ENCODE measurements at places on chromosomes 5 and 9.

GRCh38 chr9:132806723-132807421, 71.2 kb downstream of the AK8 start:
- DNase-seq: peak; percentile 49

DNA sequence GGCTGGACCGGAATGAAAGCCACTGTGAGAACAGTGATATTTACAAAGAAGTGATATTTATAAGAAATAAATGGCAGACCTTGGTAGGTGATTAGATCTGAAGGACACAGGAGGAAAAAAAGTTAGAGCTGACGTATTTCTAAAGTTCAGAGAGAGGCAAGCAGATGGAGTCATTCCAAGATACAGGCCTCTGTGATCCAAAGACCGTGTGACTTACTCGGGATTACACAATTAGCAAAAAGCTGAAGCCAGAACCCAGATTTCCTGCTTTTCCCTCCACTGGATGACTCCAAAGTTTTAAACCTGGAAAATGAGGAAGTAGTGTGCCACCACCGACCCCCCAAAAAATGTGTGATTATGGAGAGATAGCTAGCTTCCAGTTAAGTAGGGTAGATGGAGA, 3.1 kb upstream of the DOCK8 start:
- no peak for DNase-seq

DNA sequence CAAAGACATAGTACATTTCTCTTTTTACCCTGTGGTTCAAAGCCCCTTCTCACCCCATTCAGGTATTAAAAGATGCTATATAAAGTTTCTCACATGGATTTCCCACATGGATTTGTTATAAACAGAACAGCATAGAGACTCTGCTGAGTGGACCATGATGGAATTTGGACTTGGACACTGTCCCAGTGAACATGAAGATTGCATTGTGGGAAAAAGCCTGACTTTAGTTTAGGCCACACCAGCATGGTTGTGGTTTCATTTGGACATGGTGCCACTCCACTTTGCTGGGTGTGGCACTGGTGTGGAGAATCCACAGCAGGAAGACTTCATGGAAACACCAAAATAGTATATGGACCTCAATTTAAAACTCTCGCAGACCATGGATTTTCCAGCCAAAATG, 124.6 kb downstream of the ARHGAP26 start:
- no peak for DNase-seq

- DNase-seq: no peak
Measured at GRCh38 chr5:178441486-178442270, 148.5 kb downstream of the COL23A1 start.

- DNase-seq: no peak
Measured at GRCh38 chr9:135326633-135327152, 152.9 kb upstream of the PPP1R26 start.

DNA sequence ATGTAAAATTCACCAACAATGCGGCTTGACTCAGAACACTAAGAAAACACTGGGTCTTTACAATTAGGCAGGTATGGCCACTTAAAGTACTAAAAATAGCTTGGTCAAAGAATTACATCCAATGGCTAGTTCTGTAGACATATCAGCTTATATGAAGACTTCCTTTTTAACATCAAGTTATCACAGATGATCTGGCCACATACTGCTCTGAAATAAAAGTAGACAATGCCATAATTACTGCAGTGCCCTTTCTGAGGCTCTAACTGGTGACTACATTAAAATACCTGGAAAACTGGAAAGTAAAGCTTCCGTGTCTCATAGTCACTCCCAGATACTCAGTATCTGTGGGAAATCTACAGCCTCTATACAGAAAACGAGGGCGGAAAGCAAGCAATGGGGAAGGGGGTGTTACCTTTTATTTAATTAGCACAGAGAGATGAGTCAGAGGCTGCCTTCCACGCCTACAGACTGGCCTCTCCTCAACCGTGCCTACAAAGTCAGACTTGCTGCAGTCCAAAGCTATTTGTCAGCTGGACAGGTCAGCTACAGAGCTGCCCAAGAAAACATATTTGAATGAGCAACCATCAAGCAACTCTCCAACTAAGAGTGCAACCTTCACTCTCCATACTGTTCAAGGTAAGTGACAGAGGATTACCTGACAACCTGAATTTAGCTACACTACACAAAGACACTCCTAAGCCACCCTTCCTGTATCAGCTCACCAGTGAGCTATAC, 8.7 kb downstream of the SERINC5 start:
- DNase-seq: peak; percentile 72

GRCh38 chr5:109688970-109689739, 572 bp upstream of the MAN2A1 start:
- DNase-seq: peak; percentile 91

- peak; percentile 53 for DNase-seq
Measured at GRCh38 chr9:137772281-137772873, 105.2 kb upstream of the CACNA1B start.

DNA sequence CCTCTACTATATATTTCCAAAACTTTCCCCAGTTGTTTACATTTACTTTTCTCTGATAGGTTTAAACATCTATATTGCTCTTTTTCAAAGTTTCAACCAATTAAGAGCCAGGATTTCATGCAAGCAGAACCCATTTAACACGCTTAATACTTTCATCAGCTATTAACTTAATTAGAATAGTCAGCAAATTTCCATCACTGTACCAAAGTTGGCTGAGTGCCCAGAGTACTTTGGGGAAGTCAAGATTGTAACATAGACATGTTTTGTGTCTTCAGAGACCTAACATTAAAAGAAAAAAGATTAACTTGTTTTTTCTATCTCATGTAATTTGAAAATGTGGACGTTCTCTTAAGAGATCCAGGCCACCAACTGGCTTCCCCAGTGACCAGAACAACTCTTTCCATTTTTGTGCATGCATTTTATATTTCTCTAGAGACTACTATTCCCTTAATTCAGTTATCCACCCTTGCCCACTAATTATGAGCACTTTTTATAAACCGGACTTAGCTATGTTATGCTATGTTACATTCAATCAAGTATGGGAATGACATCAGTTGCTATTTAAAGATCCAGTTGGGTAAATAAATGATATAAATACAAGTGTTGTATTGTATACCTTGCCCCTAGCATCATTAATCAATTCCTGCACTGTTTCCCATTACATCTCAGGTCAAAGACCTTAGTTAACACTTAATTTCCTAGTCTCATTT, 478.1 kb upstream of the NMUR2 start:
- DNase-seq: no peak

DNA sequence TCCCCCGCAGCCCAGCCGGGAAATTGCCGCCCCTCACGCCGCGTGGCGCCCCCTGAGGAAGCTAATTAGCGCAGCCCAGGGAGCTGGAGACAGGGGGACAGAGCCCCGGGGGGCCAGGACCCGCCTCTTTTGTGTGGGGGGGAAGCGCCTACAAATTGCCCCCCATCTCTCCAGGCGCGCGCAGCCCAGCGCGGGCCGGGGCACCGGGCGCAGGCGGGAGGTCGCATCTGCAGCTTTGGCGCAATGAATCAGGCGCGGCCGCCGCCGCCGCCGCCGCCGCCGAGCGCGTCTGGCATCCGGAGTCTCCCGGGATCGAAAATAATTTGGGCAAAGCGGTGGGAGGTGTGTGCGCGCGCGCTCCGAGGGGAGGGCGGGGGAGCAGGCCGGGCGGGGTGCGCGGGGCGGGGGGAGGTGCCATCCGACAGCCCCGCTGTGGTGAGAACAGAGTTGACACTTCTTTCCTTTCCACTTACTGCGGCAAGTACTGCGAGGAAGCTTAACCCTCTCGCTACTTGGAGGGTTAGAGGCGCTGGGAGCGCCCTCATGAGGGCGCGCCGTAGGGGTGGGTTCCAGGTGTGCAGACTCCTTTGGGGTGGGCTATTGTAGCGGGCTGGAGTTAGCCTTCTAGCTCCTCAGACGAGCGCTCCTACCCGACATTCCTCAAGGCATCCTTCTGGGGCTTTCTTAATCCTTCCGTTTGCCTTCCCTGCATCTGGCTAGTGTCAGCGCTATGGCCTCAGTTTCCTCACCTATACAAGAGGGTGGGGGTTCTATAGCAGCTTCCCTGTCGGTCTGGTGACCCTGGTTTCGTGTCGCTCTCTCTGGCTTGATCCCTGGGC, 63.1 kb downstream of the CXXC5 start:
- peak; percentile 73 for DNase-seq

DNA sequence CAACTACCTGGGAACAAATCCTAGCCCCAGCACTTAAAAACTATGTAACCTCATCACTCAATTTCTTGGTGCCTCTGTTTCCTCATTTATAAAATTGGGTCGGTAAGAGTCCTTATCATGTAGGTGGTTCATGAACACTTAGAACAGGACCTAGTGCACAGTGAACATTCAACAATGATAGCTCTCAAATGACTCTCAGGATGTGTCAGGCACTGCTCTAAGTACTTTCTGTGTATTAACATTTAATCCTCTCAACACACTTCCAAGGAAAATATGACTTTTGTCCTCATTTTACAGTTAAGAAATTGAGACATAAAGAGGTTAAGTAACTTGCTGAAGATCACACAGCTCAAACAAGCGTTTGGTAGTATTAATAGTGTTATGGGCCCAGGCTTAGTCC, 202.1 kb upstream of the KLF4 start:
- no peak for DNase-seq

DNA sequence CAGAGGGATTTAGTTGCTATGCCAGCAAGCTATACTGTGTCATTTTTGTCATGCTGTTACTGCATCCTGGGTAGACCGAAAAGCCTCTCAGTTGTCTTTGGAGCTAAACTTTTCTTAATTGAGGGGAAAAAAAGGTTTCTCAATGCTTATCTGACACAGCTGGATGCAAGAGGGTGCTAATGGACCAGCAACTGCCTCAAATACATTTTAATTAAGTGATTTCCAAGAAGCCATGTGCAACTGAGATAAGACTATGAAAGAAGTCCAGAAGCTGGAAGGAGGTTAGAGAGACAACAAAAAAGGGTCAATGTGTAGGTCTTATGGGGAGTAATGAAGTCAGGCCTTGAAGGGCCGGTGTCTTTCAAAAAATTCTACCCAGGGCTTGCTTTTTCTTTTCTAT, 465.7 kb upstream of the DMAC1 start:
- no peak for DNase-seq

- DNase-seq: no peak
Measured at GRCh38 chr5:65021527-65022226, 252.9 kb downstream of the CWC27 start.

Measured in iPS-NIHi11 (cell line).